Caco-2 (cell line): ENCODE measurements at places on chromosomes 2 and 18. TPM values are rescaled to one million over a fixed set of nuclear protein-coding genes. Genes with fewer than 3 reads are reported as not detected.
A peak's percentile ranks its signal among the peaks of the same experiment; 100 is the strongest.

LIMS4 gene
- total RNA-seq, result 2.4 and 2.5 TPM in 2 replicates

SPAG16 gene
- 21.5 and 25.3 TPM in 2 replicates for total RNA-seq

TMEM198 gene
- total RNA-seq, result 8.5 and 9.1 TPM in 2 replicates

HSBP1L1 gene
- 25.7 and 25.9 TPM in 2 replicates for total RNA-seq

FBXO41 gene
- 11.6 and 12.1 TPM in 2 replicates for total RNA-seq

TUBB8B gene
- 0.91 and 1.4 TPM in 2 replicates for total RNA-seq

GRCh38 chr2:237027712-237028029, 58.0 kb upstream of the COPS8 start:
- DNase-seq, result no peak
- H3K36me3 ChIP-seq, result no peaks in the 10 kb centered on the region; the same call in 1 of the 2 replicates
- H3K27ac ChIP-seq, result no peak overlapping the region
- H3K4me3 ChIP-seq, result no peak overlapping the region
- H3K27me3 ChIP-seq, result no peaks in the 10 kb centered on the region

GRCh38 chr2:143710196-143710595, 581.0 kb downstream of the ARHGAP15 start:
- no peak overlapping the region for H3K4me3 ChIP-seq
- DNase-seq, result no peak
- H3K27ac ChIP-seq, result no peak overlapping the region
- peaks cover 3% of the 10 kb centered on the region; the same call in 1 of the 2 replicates for H3K4me1 ChIP-seq
- H3K27me3 ChIP-seq, result no peaks in the 10 kb centered on the region

GRCh38 chr18:32461709-32462272, 8.9 kb downstream of the GAREM1 start:
- no peaks in the 10 kb centered on the region for H3K27me3 ChIP-seq
- no peak overlapping the region for H3K27ac ChIP-seq
- DNase-seq, result no peak
- no peaks in the 10 kb centered on the region for H3K36me3 ChIP-seq
- H3K4me3 ChIP-seq, result no peak overlapping the region

- no peaks in the 10 kb centered on the region for H3K27me3 ChIP-seq
- H3K4me3 ChIP-seq, result no peak overlapping the region
- no peak overlapping the region for H3K27ac ChIP-seq
- no peak for DNase-seq
These were observed 21.9 kb downstream of the CCBE1 start for GRCh38 chr18:59675346-59675745.

DNA sequence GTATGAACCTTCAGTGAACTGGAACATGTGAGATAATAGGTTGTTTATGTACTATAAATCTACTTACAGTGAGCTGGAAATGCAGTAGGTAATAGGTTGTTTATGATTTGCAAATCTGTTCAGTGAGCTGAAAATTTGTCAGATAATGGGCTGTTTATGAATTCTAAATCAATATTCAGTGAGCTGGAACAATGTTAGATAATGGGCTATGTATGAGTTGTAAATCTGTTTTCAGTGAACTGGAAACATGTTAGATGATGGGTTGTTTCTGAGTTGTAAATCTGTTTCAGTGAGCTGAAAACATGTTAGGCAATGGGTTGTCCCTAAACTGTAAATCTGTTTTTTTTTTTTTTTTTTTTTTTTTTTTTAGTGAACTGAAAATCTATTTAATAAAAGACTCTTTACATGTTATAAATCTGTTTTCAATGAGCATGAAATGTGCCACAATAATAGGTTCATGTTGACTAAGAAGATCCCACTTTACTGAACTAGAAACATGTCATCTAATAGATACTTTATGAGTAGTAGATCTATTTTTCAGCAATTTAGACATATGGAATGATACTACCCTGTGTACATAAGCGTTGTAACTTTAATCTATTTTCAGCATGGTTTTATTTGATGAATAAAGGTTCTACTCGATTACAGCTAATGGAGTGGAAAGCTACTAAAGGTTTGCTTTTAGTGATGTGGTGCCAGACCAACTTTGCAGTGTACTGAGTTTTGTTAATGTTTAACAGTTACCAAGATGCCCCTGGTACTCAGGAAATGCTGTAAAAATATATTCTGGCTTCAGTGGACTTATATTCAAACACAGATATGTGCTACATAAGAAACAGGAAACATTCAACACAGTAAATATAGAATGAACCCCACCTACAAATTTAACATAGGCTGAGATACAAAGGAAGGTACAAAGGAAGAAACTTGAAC, 1471.8 kb downstream of the LRP1B start:
- H3K27me3 ChIP-seq, result no peaks in the 10 kb centered on the region
- no peak overlapping the region for H3K4me3 ChIP-seq
- no peaks in the 10 kb centered on the region for H3K4me1 ChIP-seq
- no peak overlapping the region for H3K27ac ChIP-seq
- H3K36me3 ChIP-seq, result no peaks in the 10 kb centered on the region

DNA sequence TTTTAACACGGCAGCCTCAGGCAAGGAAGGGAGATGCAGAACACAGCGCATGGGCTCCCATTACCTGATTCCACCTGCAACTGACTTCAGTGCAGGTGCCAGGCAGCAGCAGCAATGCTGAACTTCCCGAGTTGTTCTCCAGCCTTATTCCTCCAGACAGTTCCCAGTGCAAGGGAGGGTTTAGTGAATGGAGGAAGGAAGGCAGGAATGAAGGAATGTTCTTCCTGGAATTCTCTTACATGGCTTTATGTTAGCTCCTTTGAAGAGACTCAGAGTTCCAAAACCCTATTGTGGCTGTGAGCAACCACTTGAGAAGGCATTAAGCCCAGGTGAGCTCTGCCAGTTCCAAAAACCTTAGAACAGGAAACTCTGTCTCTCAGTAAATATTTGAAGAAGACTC, 45.5 kb downstream of the SERPINB7 start:
- DNase-seq, result no peak
- H3K27ac ChIP-seq, result no peak overlapping the region
- no peaks in the 10 kb centered on the region for H3K4me1 ChIP-seq
- H3K27me3 ChIP-seq, result no peaks in the 10 kb centered on the region
- no peak overlapping the region for H3K4me3 ChIP-seq
- H3K36me3 ChIP-seq, result no peaks in the 10 kb centered on the region

GRCh38 chr2:48826986-48827385, 71.5 kb upstream of the LHCGR start:
- H3K4me1 ChIP-seq, result peaks cover 12% of the 10 kb centered on the region
- no peaks in the 10 kb centered on the region for H3K27me3 ChIP-seq
- H3K27ac ChIP-seq, result no peak overlapping the region
- no peak for DNase-seq
- H3K4me3 ChIP-seq, result no peak overlapping the region

DNA sequence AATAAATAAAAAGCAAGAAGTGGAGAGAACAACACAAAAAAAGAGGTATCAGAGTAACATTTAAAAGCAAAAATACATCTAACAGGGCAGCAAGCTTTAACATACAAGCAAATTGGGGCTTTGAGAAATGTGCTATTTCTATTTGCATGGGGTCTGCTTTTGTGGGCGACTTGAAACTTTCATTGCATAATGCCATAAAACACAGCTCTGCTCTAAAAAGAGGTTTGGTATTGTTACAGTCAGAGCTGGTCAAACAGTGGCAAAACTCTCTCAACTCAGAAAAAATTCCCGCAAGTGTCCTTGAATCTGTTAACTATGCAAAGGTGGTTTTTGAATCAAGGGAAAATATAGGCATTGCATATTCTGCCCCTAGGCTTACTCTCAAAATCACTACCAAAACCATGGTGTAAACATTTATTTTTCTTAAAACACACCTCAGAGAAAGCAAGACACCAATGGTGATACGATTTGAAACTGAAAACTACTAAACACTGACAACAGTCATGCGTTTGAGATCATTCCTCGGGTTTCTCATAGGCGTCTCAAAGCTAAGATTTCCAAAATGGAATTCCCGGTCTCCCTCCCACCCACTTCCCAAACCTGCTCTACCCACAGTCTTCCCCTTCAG, 45.5 kb downstream of the RNF152 start:
- H3K4me1 ChIP-seq, result no peaks in the 10 kb centered on the region
- no peak overlapping the region for H3K27ac ChIP-seq
- H3K36me3 ChIP-seq, result no peaks in the 10 kb centered on the region
- DNase-seq, result no peak
- H3K4me3 ChIP-seq, result no peak overlapping the region

GRCh38 chr2:75065402-75066008, 107.1 kb downstream of the POLE4 start:
- no peaks in the 10 kb centered on the region for H3K36me3 ChIP-seq
- H3K27me3 ChIP-seq, result no peaks in the 10 kb centered on the region
- H3K4me3 ChIP-seq, result no peak overlapping the region
- H3K27ac ChIP-seq, result no peak overlapping the region
- DNase-seq, result no peak
- H3K4me1 ChIP-seq, result no peaks in the 10 kb centered on the region

DNA sequence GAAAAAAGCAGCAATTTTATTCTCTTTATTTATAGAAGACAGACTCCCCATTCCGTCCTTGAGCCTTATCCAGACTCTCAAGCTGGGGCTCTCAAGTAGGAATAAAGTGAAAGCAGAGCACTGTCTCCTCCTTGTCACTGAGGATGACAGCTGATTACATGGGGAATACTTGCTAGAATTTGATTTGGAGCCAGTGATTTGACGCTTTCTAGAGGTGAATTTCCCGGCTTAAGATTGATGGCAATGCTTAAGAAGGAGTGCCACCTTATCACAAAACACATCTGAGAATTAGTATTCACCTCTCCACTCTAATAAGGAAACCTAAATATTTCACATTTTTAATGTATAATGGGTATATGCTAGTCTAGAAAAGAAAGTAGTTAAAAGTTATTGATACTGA, 135.4 kb upstream of the SLC39A10 start:
- peak overlapping the region; percentile 7 for H3K27ac ChIP-seq
- DNase-seq, result no peak
- no peaks in the 10 kb centered on the region for H3K27me3 ChIP-seq

DNA sequence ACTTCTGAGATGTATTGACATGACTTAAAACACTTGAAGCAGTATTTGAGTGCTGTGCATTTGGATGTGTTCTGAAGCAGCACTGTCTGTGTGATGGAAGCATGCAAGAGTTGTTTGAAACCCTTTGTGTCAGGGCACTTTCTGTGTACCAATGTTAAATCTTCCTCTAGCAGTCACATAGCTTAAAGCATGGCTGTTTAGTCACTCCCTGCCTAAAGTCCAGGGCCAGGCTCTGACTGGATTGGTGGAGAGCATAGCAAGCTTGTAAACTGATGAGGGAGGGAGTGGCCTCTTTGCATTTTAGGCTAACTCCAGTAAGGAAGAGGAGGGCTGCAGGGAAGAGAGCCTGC, 73.5 kb downstream of the MYO1B start:
- H3K4me1 ChIP-seq, result peaks cover 48% of the 10 kb centered on the region
- H3K4me3 ChIP-seq, result no peak overlapping the region
- H3K36me3 ChIP-seq, result no peaks in the 10 kb centered on the region

DNA sequence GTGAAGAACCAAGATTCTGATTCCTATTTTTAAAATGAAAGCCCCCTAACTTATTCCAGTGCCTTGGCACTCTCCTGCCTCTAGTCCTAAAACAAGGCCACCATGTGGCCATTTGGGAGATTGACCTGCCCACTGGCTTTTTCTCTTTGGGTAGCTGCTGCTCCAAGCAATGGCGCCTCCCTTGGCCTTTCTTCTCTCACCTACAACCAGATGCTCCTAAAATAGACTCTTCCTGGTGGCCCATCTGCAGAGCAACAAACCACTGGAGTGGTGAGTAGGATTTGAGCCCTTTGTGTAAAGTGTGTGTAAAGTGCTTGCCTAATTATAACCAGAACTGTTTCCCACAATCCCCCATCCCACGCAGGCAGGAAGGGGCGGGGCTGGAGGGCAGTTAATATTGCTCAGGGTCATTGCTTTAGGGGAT, 114.2 kb downstream of the FHOD3 start:
- H3K27ac ChIP-seq, result no peak overlapping the region
- no peak overlapping the region for H3K4me3 ChIP-seq
- H3K4me1 ChIP-seq, result no peaks in the 10 kb centered on the region
- H3K36me3 ChIP-seq, result no peaks in the 10 kb centered on the region
- no peak for DNase-seq

DNA sequence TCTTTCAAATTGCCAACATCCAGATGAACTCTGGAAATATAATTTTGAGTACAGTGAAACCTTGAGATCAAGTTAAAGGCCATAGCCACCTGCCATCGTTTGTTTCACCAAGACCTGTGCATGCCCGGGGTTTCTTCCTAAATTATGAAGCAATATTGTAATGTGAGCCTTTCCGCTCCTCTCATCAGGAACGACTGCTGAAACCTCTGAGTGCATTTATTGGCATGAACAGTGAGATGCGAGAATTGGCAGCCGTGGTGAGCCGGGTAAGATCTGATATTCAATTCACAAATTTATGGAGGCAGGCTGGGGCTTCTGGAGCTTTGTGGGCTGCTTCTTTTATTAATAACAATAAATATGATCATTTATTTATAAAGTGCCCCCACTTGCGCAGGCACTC, 27.7 kb upstream of the ELOA2 start:
- no peak overlapping the region for H3K27ac ChIP-seq
- no peak overlapping the region for H3K4me3 ChIP-seq
- DNase-seq, result no peak
- no peaks in the 10 kb centered on the region for H3K36me3 ChIP-seq
- no peaks in the 10 kb centered on the region for H3K4me1 ChIP-seq

DNA sequence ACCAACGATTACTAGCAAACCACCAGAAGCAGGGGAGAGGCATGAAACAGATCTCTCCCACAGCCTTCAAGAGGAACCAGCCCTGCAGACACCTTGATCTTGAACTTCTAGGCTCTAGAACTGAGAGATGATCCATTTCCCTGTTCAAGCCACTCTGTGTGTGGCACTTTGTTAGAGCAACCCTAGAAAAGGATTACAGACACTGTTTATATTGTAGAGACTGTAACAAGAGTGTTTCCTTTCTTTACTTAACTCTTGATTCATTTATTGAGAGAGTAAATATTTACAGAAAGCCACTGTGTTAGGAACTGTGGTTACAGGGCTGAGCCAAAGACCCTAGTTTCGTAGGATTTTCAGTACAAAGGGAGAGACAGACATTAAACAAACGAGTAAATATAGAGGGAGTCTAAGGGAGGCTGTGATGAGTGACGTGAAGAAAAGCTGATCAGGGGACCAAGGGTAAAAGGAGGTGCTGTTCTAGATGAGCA, 10.9 kb downstream of the CCDC68 start:
- no peak overlapping the region for H3K4me3 ChIP-seq
- H3K36me3 ChIP-seq, result no peaks in the 10 kb centered on the region
- H3K27me3 ChIP-seq, result no peaks in the 10 kb centered on the region
- H3K4me1 ChIP-seq, result peaks cover 6% of the 10 kb centered on the region
- DNase-seq, result no peak
- peak overlapping the region; percentile 32 for H3K27ac ChIP-seq

- peak; percentile 42 for DNase-seq
- H3K4me1 ChIP-seq, result no peaks in the 10 kb centered on the region
- no peaks in the 10 kb centered on the region for H3K36me3 ChIP-seq
- H3K27ac ChIP-seq, result no peak overlapping the region
- H3K27me3 ChIP-seq, result no peaks in the 10 kb centered on the region
These were observed 217.0 kb upstream of the DTNA start for GRCh38 chr18:34493099-34493544.

- no peaks in the 10 kb centered on the region for H3K4me1 ChIP-seq
- no peak overlapping the region for H3K27ac ChIP-seq
- DNase-seq, result no peak
- no peaks in the 10 kb centered on the region for H3K27me3 ChIP-seq
- no peak overlapping the region for H3K4me3 ChIP-seq
These were observed 181.9 kb upstream of the CDH7 start for GRCh38 chr18:65568866-65569265.

GRCh38 chr18:59609654-59610053, 87.6 kb downstream of the CCBE1 start:
- no peak for DNase-seq
- H3K27ac ChIP-seq, result no peak overlapping the region
- no peaks in the 10 kb centered on the region for H3K4me1 ChIP-seq
- no peaks in the 10 kb centered on the region for H3K27me3 ChIP-seq
- H3K36me3 ChIP-seq, result no peaks in the 10 kb centered on the region

GRCh38 chr2:29397713-29398112, 282.5 kb downstream of the CLIP4 start:
- no peaks in the 10 kb centered on the region for H3K36me3 ChIP-seq
- DNase-seq, result no peak
- no peak overlapping the region for H3K27ac ChIP-seq
- H3K4me1 ChIP-seq, result no peaks in the 10 kb centered on the region
